ENCODE measurements at places on chromosomes 2 and 18. TPM values are rescaled to one million over a fixed set of nuclear protein-coding genes. Genes with fewer than 3 reads are reported as not detected.

GRCh38 chr2:73746015-73746876, 9.1 kb upstream of the TPRKB start:
- DNase-seq = peak; percentile 52

DNA sequence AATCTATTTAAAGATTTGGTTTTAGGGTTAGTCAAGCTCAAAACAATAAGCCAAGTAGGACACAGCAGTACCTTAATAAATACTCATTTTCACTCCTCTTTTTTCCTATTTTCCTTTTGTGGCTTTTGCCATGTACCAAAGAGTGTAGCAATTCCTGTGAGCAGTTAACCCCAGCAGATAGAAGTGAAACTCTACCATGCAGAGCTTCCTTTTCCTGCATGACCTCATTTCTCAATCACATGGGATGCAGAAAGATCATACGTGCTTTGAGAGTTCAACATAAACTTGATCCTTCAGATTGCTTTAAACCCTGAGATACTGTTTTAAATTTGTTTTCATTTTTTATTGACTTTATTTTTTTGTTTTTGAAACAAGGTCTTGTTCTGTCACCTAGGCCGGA, 99.1 kb upstream of the ARHGAP15 start:
- DNase-seq = no peak

GRCh38 chr2:200786423-200786822, 25.3 kb upstream of the BZW1 start:
- peak; percentile 3 for DNase-seq

GRCh38 chr18:44916429-44917207, 235.9 kb downstream of the SETBP1 start:
- DNase-seq = peak; percentile 35

DNA sequence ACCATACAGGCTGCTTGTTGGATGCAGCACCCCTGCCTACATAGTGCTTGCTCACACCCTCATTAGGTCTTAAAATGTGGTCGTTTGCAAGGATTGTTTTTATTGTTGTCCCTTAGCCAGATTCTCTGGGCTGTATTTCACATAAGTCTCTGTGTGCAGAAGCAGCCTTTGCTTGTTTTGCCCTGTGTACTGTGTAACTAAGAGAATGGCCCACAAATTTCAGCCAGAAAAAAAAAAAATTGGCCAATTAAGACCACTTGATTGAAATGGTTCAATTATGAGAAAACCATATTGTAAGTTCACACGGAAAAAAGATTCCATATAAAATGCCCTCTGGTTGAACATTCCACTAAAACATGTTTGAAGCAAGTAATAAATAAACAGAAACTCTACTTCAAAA, 377.1 kb upstream of the SOX11 start:
- DNase-seq = no peak

- peak; percentile 91 for DNase-seq
Observed at GRCh38 chr2:215831296-215831913, 181.9 kb downstream of the MREG start.

DNA sequence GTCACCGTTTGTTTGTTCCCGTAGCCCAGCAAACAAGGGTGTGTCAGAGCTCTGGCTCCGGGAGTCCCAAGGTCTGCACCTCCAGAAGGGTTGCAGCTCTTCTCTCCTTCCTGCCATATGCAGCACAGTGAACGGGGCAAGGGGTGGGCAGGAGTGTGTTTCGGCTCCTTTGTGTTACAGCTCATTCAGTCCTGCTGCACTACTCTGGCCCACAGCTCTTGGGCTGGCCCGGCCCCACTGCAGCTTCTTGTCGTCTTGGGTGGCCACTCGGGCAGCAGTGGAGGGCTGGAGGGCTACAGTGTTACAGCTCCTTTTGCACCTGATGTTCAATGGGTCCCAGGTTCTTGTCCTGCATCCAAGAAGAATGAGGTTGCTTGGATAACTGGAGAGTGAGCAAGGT, 408.3 kb downstream of the DCC start:
- DNase-seq = no peak

- no peak for DNase-seq
Observed at GRCh38 chr2:235041221-235041917, 89.6 kb downstream of the SH3BP4 start.

DNA sequence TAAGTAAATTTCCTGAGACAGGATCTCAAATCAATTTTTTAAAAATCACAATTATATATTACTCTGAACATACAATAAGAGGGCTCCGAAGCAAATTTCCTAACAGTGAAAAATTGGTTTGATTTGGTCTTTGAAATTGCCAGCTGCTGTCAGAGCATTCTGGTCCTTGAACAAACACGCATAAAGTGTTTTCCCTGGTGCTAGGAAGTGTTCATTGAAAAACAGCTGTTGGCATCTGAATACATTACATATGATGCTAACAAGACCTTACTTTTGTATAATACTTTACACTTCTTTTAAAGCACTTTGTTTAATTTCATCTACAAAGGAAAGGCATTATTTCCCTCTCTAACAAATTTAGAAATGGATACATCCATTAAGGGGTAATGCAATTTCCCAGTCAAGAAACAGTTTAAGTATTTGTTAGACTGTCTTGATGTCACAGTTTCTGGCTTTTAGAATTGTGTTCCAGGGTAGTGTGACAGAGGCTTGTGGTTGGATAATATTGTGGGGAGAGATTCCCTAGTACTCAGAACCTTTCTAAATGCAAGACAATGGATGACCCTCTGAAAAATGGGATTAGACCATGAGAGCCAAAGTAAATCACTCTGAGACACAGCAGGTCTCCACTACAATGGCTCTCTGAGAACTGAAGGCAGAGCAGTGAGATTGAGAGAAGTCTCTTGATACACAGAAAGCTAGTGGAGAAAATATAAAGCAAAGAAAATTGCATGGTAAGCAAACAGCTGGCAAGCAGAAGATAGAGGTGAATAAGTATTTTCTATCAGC, 299.0 kb downstream of the TRIB2 start:
- no peak for DNase-seq

GRCh38 chr2:29053670-29054400, 20.5 kb downstream of the PCARE start:
- peak; percentile 77 for DNase-seq

GRCh38 chr18:68642003-68642402, 72.9 kb downstream of the TMX3 start:
- DNase-seq = no peak

GRCh38 chr2:128501700-128502099, 183.0 kb upstream of the HS6ST1 start:
- DNase-seq = no peak

- DNase-seq = no peak
Observed at GRCh38 chr2:239376942-239377531, 23.8 kb downstream of the HDAC4 start.

GRCh38 chr2:218046238-218046637, 22.8 kb upstream of the RUFY4 start:
- peak; percentile 79 for DNase-seq

Gene ALMS1
- total RNA-seq = 36.4 TPM

Gene PKP4
- 22.6 TPM for total RNA-seq

Gene PSMA8
- total RNA-seq = 6.3 TPM

Gene SKA1
- total RNA-seq = 2.9 TPM

Gene SRD5A2
- 0.72 TPM for total RNA-seq

Gene LYPD6
- 22.4 TPM for total RNA-seq

Gene MTCL1
- 57.3 TPM for total RNA-seq

All from umbilical cord (tissue), 2 donors.